ENCODE measurements at places on chromosomes 11 and 22.

GRCh38 chr22:38504731-38505540 lies 1.2 kb downstream of the DDX17 start:
- DNase-seq = peak; percentile 77

DNA sequence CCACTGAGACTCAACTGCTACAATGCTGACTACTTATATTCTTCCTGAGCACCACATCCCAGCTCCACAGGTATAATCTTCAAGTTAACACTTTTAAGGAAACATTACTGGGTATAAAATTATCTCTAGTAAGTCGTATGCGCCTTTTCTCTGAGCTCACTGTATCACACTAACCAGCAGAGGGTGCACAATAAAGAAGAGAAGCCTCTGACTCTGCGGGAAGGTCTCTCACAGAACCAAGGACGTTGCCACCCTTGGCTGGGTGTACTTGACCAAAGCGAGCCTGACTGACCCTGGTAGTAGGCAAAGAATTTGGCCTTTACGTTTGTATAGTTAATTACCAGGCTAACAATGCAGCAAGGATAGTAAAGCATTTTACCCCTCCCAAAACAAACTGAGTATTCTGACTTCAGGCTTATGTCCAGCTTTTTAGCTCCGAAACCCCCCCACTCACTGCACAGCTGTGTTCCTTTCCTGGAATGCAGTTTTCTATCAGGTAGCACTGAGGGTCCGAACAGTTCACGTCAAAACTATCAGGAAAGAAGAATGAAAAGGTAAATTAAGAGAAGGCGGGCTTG lies at the start of gene BTBD18:
Gene BTBD18, minus strand, starts transcription at position 144 of the 578 bp plus-strand sequence. CDS start 631 bp downstream, outside the sequence.
- no peak for DNase-seq

- no peak for DNase-seq
Measured at GRCh38 chr11:5083602-5084001, 14.2 kb downstream of the OR52E1 start.

GRCh38 chr11:14136561-14136960 lies 174.0 kb downstream of the SPON1 start:
- no peak for DNase-seq

DNA sequence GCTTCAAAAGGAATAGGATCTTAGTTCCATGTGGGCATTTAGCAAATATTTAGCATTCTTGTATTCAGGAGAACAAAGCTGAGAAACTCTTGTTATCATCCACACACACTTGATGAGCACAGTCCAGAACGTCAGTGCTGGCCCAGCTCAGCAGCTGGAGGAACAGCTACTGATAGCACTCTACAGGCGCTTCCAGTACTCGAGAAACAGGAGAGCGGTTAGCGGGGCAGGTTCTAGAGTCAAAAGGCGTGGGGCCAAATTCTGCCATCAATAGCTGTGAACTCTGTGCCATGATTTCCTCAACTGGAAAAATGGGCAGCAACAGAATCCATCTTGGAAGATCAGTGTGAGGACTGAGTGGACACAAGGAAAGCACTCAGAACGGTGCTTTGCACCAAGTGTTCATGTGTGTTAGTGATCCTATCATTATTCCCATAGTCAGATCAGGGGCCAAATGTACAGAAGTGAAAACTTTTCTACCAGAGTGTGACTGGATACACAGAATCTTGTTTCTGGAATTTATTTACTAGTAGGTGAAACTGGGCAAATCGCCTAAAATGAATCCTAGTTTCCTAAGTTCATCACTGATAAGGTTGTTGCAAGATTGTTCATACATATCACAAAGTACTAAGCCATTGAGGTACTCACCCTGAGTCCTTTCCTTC lies 3.2 kb downstream of the JOSD1 start:
- DNase-seq = no peak

DNA sequence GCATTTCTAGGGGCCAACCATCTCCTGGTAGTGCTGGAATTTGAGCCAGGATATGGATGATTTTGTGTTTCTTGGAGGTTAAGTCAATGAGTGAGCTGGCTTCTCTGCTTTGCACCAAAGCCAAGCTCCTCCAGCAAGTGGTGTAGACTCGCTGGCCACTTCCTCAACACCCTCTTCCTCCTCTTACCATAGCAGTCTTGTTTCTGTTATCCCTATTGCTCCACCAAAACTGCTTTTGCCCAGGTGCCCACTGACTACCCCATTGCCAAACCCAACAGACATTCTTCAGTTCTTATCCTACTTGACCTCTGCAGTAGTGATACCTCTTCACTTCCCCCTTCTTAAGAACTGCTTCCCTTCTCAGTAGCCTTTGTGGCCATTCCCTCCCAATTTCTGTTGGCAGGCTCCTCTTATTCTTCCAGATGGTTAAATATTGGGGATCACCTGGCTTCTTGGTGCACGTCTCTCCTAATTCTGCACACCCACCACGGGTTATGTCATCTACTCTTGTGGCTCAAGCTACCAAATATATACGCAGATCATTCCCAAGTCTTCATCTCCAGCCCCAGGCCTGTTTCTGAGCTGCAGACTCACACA lies 7.0 kb upstream of the PRG2 start:
- DNase-seq = no peak

DNA sequence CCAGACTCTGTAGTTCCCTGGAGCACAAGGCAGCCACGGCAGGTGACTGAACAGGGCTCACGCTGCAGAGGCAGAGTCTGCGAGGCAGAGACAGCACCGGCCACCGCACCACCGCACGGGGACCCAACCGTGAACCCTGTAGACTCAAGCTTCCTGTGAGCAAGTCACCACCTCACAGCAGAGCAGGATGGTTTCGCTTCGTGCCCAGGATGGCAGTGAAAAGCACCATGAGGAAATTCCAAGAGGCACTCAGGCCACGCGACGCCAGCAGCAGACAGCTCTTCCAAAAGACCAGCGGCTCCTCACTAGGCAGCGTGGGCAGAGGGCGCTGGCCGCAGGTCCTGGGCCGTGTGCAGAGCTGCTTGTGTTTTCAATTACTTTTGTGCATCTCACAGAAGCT lies 24.5 kb downstream of the BRD1 start:
- DNase-seq = no peak

- DNase-seq = no peak
Measured at GRCh38 chr11:112841729-112842128, 119.5 kb upstream of the NCAM1 start.

DNA sequence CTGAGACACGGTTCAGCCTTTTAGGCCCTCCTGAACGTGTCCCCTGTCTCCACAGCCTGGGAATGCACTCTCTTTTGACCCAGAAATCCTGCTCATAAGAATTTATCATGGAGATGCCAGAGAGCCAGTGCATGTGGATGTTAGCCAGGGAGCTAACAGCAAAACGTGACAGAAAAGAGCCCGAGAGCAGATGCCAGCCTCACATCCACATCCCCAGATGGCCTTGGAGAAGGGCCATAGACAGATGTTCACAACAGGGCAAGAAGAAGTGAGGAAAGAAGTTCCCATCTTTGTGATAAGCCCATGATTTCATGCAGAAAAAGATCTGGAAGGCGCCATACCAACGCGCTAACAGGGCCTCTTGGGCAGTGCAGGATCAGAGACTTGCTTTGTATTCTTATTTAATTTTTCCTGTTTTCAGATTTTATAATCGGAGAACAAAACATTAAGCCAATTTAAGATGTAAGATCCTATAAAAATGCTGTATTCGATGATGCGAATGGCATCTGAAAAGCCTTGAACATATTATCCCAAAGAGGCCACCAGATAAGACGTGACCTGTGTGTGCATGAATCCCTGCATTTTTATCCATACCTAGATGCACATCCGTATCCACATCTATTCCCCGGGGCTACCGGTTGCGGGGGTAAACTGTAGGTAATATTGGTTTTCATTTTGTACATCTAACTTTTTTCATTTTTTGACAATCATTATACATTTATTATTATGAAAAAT lies 48.7 kb downstream of the IGLL5 start:
- DNase-seq = no peak

GRCh38 chr22:31812977-31813605 lies 59.3 kb downstream of the DEPDC5 start:
- no peak for DNase-seq

GRCh38 chr11:58451585-58451984 lies 9.5 kb upstream of the OR5B12 start:
- no peak for DNase-seq

GRCh38 chr11:44136176-44136945 lies 40.9 kb downstream of the EXT2 start:
- no peak for DNase-seq

DNA sequence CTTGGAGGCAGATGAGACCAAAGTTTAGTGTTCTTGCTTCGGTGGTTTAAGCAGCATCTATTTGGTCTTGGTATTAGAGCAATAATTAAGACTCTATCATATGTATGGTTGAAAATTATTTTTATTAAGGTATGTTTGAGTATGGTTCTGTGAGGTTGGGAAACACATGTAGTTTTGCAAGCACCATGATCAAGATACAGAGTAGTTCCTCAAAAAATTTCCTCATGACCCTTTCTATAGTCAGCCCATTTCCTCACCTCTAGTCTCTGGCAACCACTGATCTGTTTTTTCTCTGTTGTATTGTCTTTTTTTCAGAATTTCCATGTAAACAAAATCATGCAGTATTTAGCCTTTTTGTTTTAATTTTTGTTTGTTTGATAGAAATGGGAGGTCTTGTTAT lies 18.4 kb downstream of the MTMR3 start:
- DNase-seq = no peak

GRCh38 chr11:119192111-119192510 lies 6.8 kb downstream of the NHERF4 start:
- no peak for DNase-seq

DNA sequence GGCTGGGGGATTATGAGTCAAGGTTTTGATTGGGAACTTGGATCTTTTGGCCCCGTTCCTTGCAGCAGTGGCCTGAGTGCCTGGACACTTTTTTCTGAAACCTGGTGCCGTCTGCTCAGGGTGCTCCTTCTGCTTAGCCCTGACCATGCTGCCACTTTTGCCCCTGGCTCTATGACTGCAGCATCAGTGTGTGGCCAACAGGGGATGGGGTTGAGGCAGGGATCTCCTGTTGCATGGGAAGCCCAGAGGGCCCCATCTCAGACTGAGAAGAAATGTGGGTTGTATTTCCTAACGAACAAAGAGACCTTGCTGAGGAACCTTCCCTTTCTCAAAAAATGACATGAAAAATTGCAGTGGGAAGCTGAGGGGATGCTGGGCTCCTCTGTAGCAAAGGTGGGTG lies 18.7 kb downstream of the POU2F3 start:
- DNase-seq = no peak

GRCh38 chr11:111512296-111513239 lies at the start of gene BTG4:
Gene BTG4, minus strand, starts transcription at chr11:111512386. Its CDS starts 13,610 bp downstream, at chr11:111498776.
- peak; percentile 57 for DNase-seq

- DNase-seq = no peak
Measured at GRCh38 chr11:45170484-45170883, 24.0 kb downstream of the PRDM11 start.

- no peak for DNase-seq
Measured at GRCh38 chr11:10282117-10282516, 11.9 kb downstream of the SBF2 start.

- DNase-seq = no peak
Measured at GRCh38 chr11:130301002-130301401, 13.7 kb downstream of the ZBTB44 start.

DNA sequence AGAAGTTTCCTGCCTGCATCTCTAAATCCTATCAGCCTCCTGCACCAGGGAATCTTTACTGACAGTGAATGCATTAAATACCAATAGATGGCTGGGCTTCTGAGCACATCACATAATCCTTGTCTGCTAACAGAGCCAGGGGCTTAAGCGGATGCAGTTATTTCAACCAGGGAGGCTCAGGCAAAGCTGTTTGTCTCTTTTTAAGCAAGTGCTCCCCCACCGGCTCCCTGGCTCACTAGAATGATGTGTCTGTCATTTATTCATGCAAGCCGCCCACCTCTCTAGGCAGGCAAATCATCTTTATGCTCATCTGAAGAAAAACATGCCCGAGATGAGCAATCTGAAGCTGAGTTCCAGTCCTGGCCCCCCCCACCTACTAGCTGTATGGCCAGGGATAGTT lies 182.3 kb downstream of the TENM4 start:
- DNase-seq = no peak

DNA sequence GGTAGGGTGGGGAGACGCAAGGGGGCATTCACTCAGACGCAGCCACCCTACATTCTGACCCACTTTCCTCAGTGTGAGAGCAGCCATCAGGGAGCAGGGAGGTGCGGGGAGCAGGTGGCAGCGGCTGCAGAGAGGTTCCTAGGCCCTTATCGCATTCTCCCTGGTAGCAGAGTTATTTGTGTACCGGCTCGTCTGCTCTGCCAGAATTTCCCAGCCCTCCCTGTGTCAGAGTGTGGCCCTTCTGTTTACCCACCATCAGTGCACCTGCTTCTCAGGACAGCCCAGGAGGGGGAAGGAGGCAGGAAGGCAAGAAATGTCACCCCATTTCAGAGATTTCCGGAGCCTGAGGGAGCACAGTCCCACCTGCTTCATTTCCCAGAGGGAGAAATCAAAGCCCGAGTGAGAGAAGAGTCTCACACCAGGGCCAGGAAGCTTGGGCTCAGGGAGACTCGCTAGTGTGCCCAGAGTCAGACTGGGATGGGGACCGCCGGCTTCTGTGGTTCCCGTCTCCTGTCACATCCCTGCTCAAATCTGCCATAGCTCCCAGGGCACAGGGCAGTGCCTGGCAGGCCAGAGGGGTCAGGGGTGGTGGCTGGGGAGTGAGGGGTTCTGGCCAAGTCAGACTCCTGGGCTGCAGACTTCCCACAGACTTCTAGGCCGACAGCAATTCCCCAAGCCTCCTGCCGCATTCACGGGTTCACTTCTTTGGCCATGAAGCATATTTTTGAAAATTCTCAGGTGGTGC lies 49.7 kb downstream of the ARRB1 start:
- no peak for DNase-seq

GRCh38 chr11:124511745-124512144 lies 31.7 kb downstream of the OR8B12 start:
- no peak for DNase-seq

- no peak for DNase-seq
Measured at GRCh38 chr11:32068134-32068870, 22.6 kb upstream of the RCN1 start.

DNA sequence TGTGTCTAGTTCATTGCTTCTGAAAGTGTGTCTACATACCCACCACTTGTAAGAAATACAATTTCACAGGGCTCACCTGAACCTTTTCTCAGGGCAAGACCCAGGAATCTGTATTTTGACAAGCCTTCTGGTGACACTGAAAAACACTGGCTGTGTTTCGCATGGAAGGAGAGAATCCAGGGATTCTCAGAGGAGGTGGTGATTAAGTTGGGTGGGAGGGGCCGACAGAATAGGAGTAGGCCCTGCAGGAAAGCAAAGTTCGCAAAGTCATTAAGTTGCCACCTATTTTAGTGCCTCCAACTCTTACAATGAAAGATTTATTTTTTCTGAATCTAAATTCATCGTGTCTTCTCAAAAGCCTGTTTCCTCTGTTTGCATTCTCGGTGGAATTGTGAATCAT lies 186.8 kb downstream of the FAT3 start:
- no peak for DNase-seq

DNA sequence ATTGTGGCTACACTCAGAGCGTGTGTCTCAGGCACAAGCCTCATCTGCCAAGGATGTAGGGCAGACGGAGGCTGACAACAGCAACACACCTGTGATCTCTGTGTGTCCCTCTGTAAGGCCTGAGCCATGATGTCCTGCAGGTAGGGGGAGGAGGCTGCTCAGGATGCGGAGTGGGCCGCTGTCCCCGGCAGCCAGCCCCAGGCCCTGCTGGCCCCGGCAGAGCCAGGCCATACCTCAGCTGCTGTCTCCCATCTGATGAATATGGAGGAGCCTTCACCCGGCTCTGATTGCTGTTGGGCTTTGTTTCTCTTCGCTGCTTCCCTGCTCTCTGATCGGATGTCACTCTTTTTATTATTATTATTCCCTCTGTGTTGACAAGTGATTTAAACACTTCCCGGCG lies 83.6 kb upstream of the NCAM1 start:
- DNase-seq = no peak

- DNase-seq = no peak
Measured at GRCh38 chr22:41831828-41832552, 915 bp upstream of the SREBF2 start.

- DNase-seq = no peak
Measured at GRCh38 chr22:50202130-50202666, 1.4 kb downstream of the SELENOO start.
